ENCODE measurements at places on chromosomes 2 and 18. TPM values are rescaled to one million over a fixed set of nuclear protein-coding genes. Genes with fewer than 3 reads are reported as not detected.

DNA sequence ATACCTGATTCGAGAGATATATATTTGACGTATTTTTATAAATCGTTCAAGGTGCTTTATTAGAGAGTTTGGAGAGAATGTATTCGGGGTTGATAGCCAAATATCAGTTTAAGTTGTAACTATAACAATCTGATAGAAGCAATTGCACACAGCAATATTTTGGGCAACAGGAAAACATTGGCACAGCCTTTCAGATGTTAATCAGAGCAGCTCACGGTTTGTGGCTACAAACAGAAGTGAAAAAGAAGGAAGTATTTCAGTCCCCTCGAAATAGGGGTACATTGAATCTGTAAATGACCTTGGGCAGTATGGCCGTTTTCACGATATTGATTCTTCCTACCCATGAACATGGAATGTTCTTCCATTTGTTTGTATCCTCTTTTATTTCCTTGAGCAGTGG, 20.6 kb downstream of the SERPINB10 start:
- no peak for DNase-seq

GRCh38 chr18:79951545-79952455, at the start of gene SLC66A2:
TSS of gene SLC66A2 (minus strand) at chr18:79951653. CDS start at chr18:79950926, 727 bp downstream.
- peak; percentile 62 for DNase-seq

GRCh38 chr2:96874198-96874831, 4.4 kb upstream of the SEMA4C start:
- DNase-seq, result no peak

GRCh38 chr2:241734208-241734466, 293 bp upstream of the D2HGDH start:
- peak; percentile 48 for DNase-seq

ADD2 gene
- total RNA-seq, result not detected

SERPINB11 gene
- not detected for total RNA-seq

DNA sequence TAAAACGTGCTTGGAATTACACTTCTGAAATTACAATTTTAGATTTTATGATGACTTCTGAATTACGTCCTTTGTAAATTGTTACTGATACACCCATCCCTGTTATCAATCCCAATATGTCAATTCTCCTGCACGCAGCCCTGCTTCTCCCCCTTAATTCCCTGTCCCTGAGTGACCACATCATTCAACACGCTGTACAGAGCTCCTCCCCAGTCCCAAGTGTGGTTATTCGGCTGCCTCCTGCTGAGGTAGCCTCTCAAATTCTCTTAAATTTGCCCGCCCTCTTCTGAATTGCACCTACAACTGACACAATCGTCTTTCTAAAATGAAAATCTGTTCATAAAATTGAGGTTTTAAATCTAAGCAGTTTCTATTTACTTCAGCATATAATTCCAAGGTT, 10.1 kb downstream of the SERPINB8 start:
- no peak for DNase-seq

DNA sequence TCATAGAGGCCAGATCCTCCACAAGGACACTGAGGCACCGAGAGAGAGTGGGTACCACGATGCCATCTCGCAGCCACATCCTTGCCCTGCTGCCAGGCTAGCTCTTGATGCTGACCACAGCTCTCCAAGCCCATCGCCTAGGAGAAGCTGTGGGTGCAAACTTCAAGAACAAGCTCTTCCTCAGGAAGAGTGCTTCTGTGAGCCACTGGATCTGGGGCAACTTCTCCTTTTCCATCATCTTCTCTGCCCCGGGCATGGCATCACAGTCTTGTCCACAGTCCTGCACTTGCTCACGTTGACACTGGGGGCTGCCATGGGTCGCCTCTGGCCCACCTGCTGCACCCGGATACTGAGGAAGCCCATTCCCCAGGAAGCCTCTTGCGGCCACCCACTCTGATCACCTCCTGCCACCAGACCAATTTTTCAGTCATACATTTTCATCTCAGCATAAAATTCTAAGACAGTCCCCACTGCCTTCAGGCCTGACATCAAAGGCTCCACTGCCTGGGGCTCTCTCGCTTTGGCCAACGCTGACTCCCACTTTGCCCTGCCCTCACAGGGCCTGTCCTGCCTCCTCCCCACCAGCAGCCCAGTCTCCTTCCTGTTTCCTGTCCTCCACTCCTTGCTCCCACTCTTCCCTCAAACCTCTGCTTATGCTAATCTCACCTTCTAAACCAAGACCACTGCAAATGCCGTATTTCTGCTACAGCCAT, 243.9 kb downstream of the AFF3 start:
- DNase-seq, result no peak

DNA sequence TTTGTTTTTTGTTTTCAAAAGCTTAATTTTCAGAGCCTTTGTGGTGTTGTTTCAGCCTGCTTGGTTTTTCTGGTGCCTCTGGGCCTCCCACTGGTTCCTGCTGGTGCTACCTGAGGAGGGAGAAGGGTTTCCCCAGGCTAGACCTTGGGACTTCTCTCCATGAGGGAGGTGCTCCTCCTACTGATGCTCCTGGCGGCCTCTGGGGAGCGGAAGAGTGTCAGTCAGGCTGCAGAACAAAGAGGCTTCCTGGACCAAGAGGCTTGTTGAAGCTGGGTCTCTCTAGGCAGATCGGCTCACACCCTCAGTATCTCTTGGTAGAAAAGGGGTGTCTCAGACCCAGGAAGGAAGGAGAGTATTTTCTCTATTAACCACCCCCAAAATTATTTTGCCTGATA, 32.2 kb downstream of the RFX8 start:
- DNase-seq, result no peak

DNA sequence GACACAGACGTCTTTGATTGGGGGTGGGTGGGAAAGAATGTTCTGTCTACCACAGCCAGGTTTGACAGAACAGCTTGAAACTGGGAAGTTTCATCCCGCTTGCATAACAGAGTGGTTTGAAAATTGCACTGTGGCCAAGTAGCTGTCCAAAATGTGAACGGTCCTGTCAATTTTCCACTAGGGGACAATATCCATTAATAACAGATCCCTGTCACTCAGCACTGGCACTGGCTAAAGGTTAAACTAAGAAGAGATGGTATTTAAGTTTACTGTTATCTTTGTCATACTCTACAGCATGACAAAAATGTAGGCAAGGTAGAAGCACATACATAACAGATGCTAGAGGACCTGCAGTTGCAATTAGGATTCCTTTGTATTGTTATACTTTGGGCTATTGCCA, 55.6 kb upstream of the ACMSD start:
- no peak for DNase-seq

GRCh38 chr18:57836557-57836956, 33.4 kb upstream of the ATP8B1 start:
- no peak for DNase-seq

RUFY4 gene
- total RNA-seq, result not detected

- no peak for DNase-seq
Measured at GRCh38 chr2:230443541-230443940, 27.5 kb downstream of the SP100 start.

CHN1 gene
- 35.8 TPM for total RNA-seq

GRCh38 chr2:52238782-52239181, 1206.8 kb upstream of the NRXN1 start:
- no peak for DNase-seq

- DNase-seq, result no peak
Measured at GRCh38 chr2:170360546-170361089, 182.7 kb downstream of the MYO3B start.

DNA sequence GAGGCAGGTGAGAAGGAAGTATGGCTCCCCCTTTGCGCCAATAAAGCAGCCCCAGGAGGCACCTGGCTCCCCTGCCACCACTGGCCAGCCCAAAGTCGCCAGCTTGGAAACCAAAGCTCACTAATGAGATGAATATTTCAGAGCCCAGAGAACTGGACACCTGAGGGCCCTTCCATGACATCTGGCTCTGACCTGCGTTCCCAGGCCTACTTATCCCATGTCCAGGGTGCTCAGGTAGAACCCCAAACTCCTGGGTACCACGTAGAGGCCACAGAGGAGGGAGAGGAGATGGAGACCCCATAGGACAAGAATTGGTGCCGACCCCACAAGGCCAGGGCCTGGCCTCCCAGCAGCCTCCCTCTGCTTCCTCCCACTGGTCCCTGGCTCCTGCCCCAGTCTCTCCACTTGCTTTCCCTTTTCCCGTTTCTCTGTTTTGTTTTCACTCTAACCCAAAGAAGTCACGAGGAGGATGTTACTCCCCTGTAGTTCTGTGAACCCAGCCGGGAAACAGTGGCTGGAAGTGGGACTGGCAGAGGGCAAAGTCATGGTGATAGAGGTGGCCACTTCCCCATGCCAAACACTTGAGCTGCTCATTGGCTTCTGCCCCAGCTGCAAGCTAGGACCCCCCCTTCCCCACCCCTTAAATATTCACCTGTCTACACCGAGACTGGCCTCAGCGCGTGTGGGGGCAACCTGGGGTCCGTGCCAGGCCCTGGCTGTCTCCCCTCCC, 820 bp downstream of the TMBIM1 start:
- DNase-seq, result no peak

SERPINB12 gene
- not detected for total RNA-seq

GRCh38 chr18:60892855-60893254, 440.4 kb upstream of the CDH20 start:
- DNase-seq, result no peak

CKAP2L gene
- total RNA-seq, result 25.1 TPM

GRCh38 chr2:19979932-19980331, 10.0 kb downstream of the WDR35 start:
- DNase-seq, result no peak

SLC19A3 gene
- total RNA-seq, result not detected

TDRD15 gene
- total RNA-seq, result not detected

AFG3L2 gene
- total RNA-seq, result 65.9 TPM

CNGA3 gene
- not detected for total RNA-seq

DNA sequence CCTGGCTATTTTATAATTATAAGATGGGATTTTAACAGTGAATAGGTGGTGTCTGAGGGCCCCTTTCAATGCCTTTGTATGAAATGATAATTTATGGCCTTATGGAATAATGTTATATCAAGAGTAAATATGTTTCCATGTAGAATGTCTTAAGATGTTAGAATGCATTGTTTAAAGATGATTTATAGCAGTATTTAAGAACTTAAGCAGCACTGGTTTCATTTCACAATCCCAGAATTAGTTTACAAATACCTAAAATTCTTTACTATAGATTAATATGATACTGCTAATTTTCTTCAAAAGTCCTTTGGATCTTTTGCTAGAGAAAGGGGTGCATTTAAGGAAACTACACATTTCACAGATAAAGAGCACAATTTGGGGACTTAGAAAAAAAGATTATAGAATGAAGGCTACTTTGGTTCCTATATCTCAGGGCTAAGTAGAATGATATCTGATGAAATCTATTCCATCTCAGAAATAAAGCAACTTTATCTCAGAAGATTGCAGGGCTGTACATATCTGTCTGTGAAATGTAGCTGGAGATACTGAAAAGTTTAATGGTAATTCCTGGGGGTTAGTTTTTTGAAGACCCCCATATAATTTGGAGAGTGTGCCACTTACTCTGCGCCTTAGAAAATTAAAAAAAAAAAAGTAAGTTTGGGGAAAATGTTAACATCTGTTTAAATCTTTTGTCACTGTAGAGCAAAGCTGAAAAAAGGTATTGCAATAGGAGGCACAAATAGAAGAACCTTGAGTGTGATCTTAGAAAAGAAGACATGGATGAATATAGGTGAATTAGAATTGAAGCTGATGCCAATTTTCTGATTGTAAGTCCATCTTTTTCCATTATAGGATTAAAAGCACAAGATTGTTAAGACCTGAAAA, 123.4 kb downstream of the GULP1 start:
- DNase-seq, result no peak

DNA sequence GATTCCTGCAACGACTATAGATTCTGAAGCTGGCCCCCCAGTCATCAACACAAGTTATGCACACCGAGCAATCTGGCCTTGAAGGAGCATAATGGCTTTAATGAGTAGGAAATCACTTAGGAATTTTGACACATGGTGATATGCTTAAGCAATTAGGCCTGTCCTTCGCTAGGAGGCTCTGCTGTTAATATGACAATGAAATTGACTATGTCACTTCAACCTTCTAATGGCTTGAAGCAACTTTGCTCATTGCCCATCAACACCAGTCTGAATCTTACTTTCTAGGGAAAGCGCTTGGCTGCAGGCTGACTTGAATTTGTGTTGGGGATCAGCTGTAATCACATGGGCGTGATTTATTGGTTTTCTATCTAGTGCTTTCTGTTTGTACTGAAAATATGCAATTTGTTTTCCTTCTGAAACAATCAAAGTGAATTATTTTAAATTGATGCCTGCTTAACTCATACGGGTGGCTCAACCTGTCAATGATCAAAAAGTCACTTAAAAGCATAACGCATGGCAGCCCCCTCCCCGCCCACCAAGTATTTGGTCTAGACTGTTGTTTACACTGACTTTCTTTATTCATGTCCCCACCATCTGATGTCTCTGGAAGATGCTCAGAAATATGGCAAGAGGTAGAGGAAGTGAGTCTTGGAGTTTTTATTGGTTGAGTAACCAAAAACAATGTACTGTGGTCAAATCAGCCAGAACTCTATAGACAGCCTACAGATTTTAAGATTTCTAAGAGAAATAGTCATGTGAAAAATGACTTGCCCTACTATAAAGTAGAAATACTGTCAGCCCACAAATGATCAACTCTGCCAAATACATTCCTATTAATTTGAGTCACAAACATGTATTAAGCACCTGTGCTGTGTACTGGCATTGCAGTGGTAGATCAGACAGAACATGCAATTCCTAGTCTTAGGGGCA, 344.9 kb downstream of the RBM43 start:
- peak; percentile 6 for DNase-seq

SLC40A1 gene
- not detected for total RNA-seq

FHL2 gene
- 190 TPM for total RNA-seq

PLCL1 gene
- not detected for total RNA-seq

GRCh38 chr2:150374492-150374891, 113.0 kb downstream of the RND3 start:
- no peak for DNase-seq

ANO7 gene
- total RNA-seq, result 1.7 TPM

ABCG5 gene
- not detected for total RNA-seq

- DNase-seq, result no peak
Measured at GRCh38 chr2:69561101-69561500, 82.4 kb downstream of the AAK1 start.

DNA sequence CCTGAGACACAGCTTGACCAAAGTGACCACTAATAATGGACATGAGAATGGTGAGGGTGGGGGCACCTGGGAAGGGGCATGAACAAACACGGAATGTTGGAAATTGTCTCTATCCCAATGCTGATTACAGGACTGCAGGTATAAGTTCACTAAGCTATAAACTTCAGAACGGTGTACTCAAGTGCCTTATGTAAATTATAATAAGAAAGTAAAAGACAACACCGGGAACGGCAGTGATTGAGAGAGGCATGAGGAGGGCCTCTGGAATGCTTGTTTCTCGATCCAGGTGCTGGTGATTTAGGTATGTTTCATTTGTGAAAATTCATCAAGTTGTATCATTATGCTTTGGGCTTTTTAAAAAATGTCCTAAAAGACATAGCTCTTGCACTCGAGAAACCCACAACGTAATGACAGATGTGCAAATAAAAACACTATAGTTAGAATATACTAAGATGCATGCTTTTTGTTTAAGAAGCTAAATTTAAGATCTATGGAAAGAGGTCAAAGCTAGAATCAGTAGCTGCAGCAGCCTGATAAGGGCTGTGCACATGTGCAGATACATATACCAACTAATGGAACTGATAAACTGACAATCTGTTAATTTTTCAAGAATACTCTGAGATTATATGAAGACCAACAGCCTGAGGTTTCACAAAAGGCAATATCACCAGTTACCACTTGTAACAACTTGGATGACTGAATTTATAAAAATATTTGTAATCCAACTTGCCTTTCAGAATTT, 7.6 kb downstream of the HIBCH start:
- DNase-seq, result no peak

Data from SJSA1 (cell line).